Coronary artery (tissue), 2 donors: ENCODE measurements at places on chromosomes 12 and 14.

DNA sequence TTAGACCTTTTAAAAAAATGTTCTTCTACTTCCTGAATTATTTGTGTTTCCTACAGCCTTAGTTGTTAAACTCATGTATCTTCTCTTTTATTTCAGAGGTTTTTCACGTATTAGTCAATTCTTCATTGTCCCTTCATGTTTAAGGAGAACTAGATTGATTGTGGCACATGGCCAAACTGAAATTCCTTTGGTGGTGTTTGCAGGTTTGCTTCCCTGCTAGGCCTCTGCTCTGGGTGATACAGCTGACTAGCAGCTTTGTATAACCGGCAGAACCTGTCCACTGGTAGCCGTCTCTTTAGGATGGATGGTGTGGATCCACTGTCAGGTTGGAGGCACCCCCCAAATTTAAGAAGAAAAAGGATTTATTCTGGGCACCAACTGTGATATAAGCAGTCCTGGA lies 262.1 kb downstream of the FBXL14 start:
- no peak for DNase-seq

DNA sequence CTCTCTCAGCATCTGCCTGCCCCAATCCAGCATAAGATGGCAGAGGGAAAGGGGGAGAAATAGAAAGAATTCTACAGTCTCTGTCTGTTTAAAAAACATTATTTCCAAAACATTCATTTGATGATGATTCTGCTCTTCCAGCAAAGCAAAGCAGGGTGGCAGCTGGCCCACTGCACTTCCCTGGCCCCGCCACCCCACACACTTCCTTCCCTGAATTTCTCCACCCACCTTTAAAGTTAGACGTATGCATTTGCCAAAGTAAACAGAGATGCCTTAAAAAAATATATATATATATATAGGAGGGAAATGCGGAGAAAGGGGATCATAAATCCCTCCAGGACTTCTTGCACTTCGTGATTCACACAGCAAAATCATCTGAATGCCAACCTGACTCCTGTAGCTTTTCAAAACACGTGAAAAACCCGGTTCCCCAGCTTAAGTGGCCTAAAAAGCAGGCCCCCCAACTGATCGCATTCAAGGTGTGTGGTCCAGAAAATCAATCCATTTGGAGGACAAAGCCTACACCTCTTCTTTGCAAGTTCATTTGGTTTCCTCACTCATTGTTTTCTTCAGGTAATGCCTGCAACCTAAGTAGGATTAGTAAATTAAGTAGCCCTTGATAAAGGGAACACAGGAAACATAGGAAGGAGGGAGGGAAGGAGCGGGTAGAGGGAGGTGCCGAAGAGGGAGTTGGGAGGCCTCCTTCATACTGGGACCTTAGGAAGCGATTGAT lies 68.8 kb downstream of the LLPH start:
- DNase-seq: no peak

- no peak for DNase-seq
Measured at GRCh38 chr12:43836475-43836989, 651 bp downstream of the TMEM117 start.

DNA sequence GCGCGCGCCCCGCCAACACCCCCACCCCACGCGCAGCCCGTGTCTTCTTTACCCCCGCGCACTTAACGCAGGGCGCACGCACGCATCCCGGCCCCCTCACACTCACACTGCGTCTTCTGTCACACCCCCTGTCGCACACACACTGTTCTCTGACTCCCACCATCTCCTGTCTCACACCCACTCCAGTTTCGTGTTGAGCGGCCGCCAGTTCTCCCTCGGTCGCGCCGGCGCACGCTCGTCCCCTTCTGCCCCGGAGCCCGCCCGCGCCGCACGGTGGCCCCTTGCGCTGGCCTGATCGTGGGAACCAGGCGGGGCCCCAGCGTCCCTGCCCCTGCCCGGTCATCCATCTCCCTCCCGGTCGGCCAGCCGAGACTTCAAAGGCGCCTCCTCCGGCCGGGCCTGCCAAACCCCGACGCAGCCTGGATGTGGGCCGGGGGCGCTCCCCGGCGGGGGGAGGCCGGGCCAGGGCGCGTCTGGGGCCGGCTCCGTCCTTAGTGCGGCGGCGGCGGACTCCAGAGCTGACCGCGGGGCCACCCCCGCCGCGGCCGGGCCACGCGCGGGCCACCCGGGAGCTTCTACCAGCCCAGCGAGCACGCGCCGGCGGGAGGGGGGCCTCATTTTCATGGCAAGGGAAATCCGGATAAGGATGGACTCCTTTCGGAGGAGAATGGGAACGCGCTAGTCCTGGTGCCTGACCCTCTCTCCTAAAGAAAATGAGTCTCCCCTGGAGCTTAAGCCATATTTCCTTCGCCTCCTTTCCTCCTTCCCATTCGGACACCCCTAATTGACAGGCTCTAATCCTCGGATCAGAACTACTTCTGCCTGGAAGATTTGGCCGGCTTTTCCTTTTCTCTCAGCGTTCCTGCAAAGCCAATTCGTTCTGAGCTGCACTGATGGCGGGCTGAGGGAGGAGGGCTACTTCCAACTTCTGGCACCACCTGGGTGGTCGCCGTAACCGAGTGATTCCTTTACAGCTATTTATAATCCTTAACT lies 82.0 kb upstream of the HMGA2 start:
- DNase-seq: no peak

DNA sequence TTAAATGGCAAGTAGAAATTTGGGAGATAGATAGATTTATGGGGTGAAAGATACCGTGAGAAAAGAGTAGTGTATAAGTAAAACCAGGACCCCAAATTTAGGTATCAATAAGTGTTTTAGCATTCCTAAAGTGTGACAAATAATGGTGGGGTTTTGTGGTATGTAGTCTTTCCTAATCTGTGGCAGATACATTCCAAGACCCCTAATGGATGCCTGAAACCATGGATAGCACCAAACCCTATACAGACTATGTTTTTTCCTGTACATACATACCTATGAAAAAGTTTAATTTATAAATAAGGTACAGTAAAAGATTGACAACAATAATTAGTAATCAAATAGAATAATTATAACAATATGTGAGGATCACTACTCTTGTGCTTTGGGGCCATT lies 14.4 kb upstream of the TCP11L2 start:
- DNase-seq: no peak

DNA sequence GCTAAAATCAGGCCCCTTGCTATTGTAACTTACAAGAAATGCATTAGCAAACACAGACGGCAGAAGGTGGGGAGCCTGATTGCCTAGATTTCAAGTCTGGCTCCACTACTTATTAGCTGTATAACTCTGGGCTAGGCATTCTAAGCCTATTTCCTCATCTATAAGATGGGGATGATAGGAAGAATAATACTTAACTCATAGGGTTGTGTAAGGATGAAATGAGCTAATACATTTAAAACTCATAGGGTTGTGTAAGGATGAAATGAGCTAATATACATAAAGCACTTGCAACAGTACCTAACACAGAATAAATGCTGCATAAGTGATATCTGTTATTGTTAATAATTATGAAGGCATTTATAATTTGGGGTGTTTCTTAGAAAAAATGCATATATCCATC lies 60.1 kb upstream of the DIO2 start:
- no peak for DNase-seq

DNA sequence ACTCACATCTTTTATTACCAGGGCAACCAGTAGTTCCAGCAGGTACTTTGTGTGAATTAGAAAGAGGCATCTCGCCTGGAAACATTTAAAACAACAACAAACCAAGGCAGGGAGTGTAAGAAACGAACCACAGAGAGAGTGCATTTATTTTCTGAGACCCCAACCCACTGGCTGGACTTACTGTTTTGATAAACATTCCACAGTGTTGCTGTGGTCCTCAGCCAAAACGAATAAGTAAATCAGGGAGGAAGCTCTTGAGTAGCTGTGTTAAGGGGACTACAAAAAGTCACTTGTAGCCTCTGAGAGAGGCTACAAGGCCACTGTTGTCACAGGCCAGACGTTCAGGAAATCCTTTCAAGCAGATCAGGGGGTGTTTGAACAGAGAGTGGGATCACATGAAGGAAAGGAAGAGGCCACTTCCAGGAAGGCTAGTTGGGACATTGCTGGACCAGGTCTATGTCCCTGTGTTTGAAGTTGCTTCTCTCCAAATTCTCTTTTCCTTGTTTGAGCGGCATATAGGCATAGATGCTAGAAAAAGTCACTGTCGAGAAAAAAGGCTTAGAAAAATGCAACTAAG lies 33.8 kb downstream of the DMAC2L start:
- no peak for DNase-seq
